Activated naive CD8-positive, alpha-beta T cell treated with anti-CD3 and anti-CD28 coated beads, Interleukin-2, amount 10 ng/mL, durations not matched to agents 7 days and 5 days (primary cell): ENCODE measurements at places on chromosomes 11 and 22.

- no peak for DNase-seq
Observed at GRCh38 chr11:120682332-120682649, 170.7 kb downstream of the GRIK4 start.

- DNase-seq = no peak
Observed at GRCh38 chr11:69569306-69570200, 71.4 kb upstream of the CCND1 start.

GRCh38 chr11:45518833-45519535 lies 146.4 kb downstream of the CHST1 start:
- DNase-seq = no peak

- no peak for DNase-seq
Observed at GRCh38 chr11:16787035-16787742, 48.7 kb downstream of the C11orf58 start.

GRCh38 chr11:134592391-134592990 lies 180.4 kb upstream of the B3GAT1 start:
- DNase-seq = peak; percentile 63

- peak; percentile 79 for DNase-seq
Observed at GRCh38 chr22:43151251-43152002, at the start of gene TSPO. Gene TSPO, plus strand, starts transcription at chr22:43151559. Its CDS starts 7,680 bp downstream, at chr22:43159239.

DNA sequence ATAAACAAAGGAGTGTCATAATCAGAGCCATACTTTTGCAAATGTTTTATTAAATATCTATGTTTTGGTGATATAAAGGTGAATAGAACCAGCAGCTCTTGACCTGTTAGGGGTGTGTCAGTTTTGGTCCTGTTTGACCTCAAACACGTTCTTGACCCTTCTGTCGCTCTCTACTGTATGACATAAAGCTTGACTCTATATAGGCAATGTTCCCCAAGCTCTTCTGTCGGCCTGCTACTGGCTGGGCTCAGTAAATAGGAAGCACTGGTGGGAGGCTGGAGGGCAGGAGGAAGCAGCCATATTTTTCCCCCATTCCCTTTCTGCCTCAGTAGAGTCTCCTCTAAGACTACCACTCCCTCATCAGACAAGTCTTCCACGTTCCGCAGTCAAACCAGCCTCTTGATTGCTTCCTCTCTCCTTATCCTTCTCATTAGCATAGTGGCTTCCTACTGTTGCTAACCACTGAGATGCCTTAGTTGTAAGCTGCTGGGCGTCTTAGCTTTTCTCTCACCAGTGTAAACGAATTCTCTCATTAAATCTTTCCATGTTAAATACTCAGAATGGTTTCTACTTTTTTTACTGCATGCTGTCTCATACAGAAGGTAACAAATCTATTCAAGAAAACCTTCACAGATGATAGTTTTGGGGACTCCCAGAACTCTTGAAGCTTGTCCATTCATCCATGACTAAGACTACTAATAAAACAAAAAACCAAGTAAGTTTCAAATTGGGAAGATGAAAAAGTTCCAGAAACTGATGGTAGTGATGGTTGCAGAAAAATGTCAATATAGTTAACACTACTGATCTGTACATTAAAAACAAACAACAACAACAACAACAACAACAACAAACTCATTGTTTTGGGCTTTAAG lies 3.3 kb downstream of the NPAT start:
- DNase-seq = no peak

- DNase-seq = no peak
Observed at GRCh38 chr11:125070699-125071254, 7.7 kb downstream of the SLC37A2 start.

DNA sequence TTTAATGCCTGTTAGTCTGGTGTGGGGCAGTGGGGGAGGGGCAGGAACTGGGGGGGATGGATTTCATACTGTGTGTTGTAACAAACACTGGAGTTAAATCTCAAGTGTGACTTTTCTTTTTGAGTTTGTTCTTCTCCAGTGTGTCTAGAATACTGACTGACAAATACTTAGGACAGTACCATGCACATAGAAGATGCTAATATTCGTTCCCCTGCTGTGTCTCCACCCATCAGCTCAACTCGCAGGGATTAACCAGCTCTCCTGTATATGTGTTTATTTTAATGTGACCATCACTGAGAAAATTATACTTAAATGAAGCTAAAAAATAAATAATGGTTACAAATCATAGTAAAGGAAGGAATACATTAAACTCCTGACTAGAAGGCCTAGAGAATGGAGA lies 150.9 kb upstream of the E2F8 start:
- no peak for DNase-seq

GRCh38 chr11:113339929-113340589 lies 25.7 kb downstream of the TTC12 start:
- DNase-seq = no peak

GRCh38 chr11:96954587-96955242 lies 564.9 kb downstream of the JRKL start:
- no peak for DNase-seq

DNA sequence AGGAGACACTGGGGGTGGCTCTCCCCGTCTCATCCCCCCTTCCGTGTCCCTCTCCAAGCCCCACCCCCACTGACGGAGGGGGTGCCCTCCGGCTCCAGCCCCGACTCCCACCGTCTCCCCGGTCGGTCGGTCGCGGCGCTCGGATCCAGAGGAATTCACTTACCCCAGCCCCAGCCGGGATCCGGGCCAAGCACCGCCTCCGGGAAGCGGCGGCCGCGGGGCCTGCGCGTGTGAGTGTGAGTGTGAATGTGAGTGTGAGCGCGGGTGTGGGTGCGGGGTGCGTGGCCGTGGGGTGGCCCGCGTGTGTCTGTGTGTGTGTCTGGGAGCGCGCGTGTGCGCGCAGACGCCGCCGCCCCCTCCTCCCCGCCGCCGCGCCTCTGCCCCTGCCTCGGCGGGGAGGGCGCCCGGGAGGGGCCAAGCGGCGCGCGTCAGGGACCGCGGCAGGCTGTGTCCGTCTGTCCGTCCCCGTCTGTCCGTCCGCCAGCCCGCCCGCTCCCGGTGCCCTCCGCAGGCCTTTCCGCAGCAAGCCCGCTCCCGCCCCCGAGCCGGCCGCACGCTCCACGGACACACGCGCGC lies at the start of gene ELFN2:
Gene ELFN2 (minus strand): TSS at position 345 of the 576 bp plus-strand sequence. CDS start 51,945 bp downstream, outside the sequence.
- DNase-seq = no peak

DNA sequence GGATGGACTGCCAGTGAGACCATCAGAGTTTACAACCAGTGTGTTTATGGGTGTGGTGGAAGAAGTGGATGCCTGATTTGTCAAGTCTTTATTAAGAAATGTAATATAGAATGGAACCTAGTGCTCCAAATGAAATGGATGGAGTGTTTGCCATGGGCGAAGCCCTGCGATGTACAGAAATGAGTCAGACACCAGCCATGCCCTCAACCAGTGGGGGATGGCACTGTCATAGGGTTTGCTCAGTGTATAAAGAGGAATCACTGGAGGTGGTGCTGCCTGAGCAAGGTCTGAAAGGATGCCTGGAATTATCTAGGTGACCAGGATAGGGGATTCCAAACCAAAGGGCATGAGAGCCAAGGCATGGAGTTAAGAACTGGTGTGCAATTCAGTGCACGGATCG lies 120.9 kb upstream of the MTNR1B start:
- no peak for DNase-seq

DNA sequence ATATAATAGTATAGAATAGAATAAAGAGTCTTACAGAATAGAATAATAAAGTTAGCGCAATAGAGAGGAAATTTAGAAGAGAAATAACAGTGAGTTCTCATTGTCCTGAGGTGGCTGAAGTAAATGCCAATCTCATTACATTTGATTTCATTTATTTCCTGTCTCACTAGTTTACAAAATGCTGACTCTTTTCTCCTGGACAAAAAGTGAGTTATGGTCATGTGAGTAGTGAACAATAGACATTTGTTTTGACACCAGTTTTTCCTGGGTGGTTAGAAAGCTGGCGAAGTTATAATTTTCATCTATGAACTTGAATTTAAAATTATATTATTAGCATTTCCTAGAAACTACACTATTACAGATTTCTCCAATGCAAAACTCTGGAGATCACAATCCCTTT lies 143.7 kb downstream of the TYR start:
- DNase-seq = no peak

DNA sequence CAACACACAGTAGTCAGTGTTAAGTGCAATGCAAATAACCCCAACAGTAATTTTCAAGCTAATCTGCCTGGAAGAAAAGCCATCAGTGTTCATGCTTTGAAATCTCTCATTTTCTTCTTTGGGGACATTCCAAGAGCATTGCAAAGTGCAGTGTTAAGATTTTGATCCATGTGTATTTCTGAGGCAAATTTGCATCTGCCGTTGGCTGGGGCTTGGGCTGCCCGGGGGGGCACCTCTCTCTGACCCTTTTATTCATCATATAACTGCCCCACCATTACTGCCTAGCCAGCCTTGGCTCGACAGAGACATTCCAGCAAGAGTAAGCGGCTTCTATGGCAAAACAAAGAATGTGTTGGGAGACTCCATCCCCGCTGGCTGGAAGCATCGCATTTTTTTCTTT lies 483.5 kb downstream of the BRD1 start:
- DNase-seq = no peak

- no peak for DNase-seq
Observed at GRCh38 chr11:107139396-107139795, 121.1 kb upstream of the GUCY1A2 start.

GRCh38 chr11:133399294-133399693 lies 133.0 kb downstream of the OPCML start:
- DNase-seq = no peak

- DNase-seq = peak; percentile 38
Observed at GRCh38 chr11:62245271-62245753, 3.3 kb downstream of the SCGB1D2 start.

DNA sequence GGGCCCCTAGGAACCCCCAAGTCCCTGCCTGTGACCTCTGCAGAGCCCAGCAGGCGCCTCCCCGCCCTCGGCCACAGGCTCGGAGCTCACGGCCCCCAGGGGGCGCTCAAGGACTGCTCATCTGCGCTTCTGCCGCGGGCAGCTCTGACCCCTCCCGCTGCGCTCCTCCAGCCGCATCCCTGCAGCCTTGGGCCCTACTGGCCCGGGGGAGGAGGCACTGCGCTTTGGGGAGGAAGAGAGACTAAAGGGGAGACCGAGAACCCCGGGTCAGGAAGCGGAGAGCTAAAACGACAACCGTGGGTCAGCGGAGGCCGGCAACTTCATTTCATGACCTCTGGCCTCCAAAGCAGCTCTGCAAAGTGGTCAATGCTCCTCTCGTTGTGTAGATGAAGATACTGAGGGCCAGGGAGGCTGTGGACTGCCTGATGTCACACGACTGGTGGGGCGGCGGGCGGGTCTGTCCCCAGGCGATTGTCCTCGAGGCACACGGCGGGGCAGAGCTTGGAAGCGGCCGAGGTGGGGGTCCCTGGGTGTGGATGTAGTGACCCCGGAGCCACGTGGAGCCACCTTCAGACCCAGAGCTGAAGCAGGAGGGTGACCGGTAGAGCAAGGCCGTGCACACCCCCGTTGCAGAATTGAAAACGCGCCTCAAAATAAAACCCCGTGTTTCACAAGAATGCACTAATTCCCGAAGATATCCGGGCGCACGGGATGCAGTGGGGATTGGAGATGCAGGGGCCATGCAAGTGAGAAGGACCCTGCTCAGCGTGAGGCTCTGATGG lies 2.7 kb upstream of the KRTAP5-6 start:
- DNase-seq = peak; percentile 90

GRCh38 chr11:70669871-70670675 lies 271.7 kb downstream of the CTTN start:
- no peak for DNase-seq

DNA sequence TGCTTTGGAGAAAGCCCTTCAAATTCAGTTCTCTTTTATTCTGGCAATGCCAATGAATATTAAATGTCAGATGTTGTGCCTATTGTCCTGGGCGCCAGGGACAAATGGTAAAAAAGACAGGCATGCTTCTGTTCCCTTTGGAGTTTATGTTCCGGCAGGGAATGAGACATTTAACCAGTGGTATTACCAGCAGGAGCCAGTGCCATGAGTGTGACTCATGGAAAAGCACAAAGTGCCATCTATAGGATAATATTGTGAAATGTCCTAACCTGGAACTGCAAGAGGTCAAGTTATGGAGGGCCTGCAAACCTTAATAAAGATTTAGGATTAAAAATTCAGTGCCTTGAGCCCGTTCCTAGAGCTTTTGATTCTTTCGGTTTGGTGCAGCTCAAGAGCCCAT lies 39.5 kb downstream of the REXO2 start:
- no peak for DNase-seq

DNA sequence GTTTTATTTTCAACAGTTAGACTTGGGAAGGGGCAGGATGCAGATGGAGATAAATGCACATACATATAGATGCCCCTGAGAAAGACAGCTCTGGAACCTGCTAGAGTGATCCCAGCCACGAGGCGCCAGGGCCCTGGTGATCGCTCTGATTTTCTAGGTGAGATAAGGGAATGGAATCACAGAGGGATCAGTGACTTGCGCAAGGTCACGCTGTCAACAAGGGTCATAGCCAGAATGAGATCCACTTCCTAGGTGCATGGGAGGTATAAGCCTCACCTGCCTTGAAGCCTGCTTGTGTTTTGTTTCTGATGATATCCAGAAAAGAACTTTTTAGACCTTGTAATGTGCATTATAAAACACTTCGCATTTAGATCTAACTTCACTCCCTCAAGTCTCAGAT lies 47.5 kb downstream of the ZBTB16 start:
- DNase-seq = no peak

DNA sequence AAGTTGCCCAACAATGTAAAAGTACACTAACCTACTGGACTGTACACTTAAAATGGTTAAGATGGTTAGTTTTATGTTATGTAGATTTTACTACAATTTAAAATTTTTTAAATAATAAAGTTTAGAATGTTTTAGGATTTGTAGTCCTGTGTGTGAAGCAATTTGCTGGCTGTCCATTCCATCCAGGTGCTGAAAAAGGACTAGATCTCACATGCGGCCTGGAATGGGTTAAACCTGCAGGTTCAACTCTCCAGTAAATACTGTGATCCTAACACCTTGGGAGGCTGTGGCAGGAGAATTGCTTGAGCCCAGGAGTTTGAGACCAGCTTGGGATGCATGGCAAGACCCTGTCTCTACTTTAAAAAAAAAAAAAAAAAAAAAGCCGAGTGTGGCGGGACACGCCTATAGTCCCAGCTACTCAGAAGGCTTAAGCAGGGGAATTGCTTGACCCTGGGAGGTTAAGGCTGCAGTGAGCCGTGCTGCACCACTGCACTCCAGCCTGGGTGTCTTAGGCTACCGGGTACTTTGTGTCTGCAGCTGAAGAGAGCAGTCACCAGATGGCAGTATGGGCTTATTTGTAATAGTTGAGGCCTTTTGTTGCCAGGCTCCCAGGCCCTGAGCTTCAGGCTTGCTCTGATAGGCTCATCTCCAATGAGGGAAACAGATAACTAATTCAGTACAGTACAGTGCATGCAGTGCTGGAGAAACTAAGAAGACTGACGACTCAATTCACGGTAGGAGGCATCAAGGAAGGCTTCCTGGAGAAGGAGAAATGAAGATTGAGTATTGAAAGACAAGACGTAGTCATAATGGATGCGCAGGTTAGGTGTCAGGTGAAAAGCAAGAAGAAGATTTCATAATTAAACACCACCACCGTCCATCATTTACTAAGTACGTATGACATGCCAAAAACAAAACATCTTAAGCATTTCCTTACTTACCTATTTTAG lies 64.7 kb upstream of the ASPHD2 start:
- DNase-seq = no peak

DNA sequence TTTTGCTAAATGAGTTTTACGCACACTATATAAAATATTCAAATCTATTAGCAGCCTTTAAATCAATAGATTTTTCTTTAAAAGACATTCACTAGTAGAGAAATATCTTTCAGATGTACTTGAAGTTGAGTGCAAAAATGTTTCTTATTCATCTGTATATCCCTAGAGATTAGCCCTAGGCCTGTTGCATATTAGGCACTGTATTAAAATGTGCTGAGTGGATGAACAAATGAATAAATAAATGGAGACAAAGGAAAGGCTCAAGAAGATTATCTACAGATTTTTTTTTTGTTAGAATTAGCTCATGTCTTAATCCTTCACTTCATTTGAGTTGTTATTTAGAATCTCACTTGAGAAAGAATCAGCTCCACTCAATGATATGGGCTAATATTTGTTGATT lies 12.0 kb upstream of the MMP13 start:
- no peak for DNase-seq
